NCI-H1417 treated with DMSO at 0.1 percent for 48 hours (cell line): ENCODE measurements at places on chromosomes 6 and 20.

DNA sequence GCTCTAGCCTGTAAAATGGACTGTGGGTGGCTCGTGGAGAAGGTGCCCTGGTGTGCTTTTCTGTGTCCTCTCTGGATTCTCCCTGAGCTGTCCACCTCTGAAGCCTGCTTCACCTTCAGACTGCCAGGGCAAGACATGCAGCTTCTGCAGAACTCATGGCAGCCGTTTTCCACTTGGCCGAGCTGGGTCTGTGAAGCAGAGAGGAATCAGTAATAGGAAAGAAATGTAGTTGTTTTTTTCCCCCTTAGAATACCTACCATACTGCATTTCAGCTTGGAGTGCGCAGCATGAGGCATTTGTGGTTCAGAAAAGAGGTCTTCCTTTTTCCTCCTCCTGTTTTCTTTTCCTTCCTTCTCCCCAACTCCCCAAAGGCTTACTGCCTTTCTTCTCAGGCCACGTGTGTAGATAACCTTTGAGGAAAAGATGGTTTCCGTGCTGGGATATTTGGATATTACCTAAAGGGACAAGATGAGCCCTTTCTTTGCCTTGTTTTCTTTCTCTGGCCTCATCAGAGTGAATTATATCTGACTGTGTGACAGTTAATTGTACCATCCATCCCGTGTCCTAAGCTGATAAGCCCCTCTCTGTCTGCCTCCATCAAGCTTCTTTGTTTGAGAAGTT is 39.4 kb downstream of the RREB1 start:
- no peak for DNase-seq

DNA sequence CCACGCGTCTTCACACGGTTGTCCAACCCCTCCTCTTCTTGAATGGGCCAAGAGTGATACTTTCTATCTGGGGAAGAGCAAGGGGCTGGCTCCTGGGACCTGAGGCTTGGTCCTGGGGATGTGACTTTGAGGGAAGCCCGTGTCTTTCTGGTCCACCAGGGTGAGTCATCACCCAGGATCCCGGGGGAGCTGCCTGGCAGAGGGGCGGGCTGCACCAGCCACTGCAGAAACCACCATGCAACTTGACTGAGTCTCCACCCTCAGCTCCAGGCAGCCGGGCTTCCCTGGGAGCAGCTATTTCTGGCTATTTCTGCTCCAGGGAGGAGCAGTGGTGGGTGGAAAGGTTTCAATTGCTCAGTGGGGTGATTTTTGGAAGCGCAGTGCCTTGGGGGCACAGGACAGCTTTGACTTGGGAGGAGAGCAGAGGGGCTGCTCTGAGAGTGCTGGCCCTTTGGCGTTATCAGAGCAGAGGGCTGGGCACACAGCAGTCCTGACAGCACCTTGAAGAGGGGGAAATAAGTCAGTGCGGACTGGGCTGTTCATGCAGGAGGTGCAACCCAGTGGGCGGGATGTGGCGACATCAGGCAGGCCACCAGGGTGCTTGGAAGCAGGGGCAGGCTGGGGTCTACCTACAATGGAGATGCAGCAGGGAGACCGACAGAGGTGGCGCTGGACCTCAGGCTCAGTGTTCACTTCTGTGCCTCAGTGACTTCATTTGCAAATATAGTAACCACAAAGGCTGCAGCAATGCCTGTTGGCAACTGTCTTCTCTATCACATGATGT is 45.1 kb upstream of the FAM83D start:
- no peak for DNase-seq

- no peak for DNase-seq
These were observed 81.0 kb downstream of the ATRN start for GRCh38 chr20:3551681-3552434.

DNA sequence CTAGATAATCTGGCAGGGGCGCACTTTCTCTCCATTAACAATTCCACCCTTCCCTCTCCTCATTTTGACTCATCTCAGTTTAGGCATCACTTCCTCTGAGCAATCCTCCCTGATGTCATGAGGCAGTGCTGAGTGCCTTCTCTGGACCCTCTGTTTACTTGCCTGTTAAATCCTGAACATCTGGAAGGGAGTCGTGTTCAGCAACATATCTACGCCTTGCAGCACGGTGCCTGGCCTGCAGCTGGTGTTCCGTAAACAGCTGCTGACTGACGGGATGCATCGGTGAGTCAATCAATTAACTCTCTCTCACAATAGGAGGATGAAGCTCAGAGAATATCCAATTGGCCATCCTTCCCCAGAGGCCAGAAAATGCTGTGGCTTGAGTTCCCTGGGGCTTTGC is 613.5 kb downstream of the PTPRT start:
- DNase-seq: no peak

- DNase-seq: no peak
These were observed 648.0 kb upstream of the GJE1 start for GRCh38 chr6:141484711-141485110.

GRCh38 chr6:24924580-24925356 is 11.0 kb downstream of the RIPOR2 start:
- no peak for DNase-seq

- DNase-seq: no peak
These were observed 1.1 kb downstream of the SLPI start for GRCh38 chr20:45253261-45253660.

GRCh38 chr6:46484081-46484820 is 7.0 kb downstream of the RCAN2 start:
- DNase-seq: no peak

DNA sequence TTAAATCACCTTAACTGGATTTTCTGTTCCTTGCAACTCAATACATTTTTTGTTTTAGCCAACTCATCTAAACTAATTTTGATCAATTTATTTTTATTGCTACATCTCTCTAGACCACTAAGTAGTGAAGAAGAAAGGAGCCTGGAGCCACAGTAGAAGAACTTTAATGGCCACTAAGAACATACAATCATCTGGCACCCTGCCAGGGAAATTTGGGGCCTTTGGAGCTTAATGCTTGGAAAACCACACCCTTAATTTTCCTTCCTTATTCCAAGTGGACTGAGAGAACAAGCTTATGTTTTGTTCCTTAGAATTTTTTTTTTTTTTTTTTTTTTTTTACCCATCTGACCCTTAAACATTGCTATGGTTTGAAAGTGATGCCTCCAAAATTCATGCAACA is 12.0 kb upstream of the GMDS start:
- no peak for DNase-seq

DNA sequence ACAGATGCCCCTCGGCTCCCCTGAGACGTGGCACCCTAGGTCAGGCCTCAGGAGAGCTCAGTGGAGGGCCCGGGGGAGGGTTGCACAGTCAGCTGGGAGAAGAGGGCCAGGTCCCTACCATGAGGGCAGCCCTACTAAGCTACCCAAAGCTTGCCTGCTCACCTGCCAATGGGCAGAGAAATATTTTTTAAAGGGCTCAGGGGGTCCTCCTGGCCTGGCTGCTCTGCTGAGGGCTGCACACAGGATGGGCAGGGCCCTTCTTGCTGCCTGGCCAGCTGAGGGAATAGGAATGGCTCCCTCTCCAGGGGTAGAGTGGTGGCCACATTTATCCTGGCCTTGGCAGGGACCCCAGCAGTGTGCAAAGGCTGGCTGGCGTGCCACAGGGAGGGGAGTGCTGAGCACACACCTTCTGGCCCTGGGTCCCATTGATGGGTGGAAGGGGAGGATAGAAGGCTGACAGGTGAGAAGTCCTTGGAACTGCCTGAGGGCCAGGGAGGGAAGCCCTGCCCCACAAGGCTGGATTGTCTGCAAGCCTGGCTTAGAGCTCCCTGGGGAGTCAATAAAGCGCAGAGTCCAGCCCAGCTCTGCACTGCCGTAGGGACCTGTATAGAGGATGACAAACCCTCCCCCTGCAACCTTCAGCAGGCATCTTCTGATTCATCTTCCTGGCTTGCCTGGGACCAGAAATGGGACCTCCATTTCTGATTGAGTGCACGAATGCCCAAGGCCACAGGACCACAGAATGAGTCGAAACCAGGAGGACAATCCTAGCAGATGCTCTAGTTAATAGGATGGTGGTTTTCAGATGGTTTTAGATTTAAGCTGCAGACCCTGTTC is 62.1 kb downstream of the NOL4L start:
- no peak for DNase-seq

- no peak for DNase-seq
These were observed 12.0 kb downstream of the KCNK5 start for GRCh38 chr6:39217177-39217864.

DNA sequence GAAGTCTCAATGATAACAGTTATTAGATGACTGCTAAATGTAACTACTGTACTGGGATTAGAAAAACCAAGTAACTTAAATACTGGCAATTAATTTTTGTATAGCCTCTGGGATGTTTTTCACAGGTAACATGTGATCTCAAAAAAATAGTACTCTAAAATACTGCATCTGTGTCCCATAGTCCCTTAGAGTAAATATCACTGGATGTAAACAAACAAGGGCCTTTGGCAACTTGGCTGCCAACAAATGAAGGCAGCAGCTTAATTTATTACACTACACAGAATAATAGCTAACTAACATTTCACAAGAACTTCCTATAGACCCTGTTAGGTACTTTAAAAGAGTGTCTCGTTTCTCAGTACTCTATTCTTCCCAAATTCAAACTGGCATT is 14.0 kb downstream of the ARHGAP18 start:
- DNase-seq: no peak

DNA sequence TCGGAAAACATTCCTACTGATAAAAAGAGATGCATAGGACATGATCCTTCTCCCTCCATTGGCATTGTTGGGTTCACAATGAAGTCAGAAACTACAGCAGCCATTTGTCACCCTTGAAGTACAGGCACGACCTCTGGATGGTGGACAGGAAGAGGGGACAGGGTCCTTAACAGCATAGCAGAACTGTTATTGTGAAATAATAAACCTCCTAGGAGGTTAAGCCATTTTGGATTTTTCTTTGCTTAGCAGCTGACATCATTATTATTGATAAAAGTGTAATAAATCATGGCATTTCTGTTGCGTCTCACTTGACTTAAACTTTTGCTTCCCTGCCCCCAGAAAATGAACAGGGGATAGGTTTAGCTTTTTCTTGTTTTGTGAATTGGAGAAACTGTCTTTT is 134.3 kb upstream of the SASH1 start:
- no peak for DNase-seq

GRCh38 chr6:137982418-137983189 is 115.5 kb downstream of the TNFAIP3 start:
- no peak for DNase-seq

- no peak for DNase-seq
These were observed 4.9 kb downstream of the TAGAP start for GRCh38 chr6:159039885-159040258.

DNA sequence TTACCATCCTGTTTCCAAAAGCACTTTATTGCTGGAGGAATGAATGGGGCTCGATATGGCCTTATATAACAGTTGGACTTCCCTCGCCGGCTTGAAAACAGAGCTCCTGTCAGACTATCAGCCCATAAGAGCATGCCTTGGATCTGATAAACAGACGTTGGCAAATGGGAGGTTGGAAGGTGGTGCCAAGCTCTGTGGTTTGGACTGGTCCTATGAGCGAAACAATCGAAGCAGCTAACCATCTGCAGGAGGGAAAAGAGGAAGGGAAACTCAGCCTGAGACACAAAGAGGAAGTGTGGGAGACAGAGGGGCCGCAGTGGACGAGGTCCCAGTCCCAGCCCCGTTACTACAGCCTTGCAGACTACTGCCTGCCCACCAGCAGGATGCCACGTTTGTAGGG is 92.9 kb downstream of the TFAP2C start:
- no peak for DNase-seq

DNA sequence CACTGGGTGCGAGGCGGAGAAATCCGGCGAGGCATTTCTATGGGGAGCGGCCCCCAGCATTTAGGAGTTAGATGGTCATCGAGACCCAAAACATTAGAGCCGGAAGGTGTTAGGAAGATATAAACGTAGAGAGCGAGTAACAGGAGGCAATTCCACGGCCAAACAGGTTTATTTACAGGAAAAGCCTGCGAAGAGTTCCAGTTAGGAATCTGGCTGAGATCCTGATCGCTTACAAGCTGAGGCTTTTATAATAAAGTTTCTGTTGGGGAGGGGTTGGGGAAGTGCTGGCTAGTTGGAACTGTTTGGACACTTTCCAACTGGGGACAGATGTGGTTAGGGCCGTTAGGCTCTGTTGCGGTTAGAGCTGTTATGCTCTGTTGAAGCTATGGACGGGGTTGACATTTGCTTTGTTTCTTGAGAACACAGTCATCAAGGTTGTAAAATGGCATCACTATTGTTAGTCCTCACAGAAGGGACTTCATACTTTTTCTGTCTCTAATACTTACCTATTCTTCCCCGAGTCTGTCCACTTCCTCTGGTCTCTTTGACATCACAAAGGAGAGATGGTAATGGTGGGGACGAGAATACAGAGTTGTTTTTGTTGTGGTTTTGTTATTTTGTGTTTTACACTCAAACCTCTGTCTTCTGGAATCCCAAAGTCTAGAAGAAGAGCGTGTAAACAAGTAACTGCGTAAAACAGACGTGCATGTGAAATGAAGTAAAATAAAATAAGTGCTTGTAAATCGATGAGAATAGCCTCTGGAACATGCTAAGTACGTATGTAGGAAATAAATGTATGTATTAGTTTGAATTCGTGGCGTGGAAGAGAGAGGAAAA is 554 bp upstream of the ZSCAN31 start:
- no peak for DNase-seq

DNA sequence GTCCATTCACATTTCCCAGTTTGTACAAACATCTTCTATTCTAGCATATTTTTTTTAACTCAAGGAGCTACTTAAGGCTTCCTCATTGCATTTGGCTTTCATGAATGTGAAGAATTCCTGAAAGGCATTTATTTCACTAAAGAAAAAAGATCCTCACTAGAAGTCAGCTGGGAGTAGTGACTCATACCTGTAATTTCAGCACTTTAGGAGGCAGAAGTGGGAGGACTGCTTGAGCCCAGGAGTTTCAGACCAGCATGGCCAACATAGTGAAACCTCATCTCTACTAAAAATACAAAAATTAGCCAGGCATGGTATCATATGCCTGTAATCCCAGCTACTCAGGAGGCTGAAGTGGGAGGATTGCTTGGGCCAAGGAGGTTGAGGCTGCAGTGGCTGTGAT is 30.9 kb upstream of the XRN2 start:
- DNase-seq: no peak

DNA sequence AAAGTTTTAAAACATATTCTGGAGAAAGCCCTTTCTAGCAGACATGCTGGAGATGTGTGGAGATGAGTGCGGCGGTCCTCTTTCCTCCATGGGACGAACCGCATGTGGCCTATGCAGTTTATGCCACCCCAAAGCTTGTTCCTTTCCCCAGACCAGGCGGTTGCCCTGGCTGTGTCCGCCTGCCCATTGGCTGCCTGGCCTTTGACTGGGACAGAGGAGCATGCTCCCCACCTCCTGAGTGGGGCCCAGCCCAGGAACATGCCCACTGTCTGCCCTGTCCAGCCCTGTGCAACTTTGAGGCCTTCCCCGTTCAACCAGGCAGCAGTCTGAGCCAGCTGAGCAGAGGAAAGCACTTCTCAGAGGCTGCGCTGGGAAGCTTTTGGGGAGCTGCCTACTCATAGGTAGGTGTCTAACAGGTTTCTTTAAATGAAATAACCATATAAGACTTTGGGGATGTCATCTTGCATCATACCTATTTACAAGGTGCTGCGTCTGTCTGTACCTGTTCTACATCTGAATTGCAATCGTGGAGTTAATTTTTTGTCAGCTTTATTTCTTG is 20.6 kb downstream of the FOXC1 start:
- DNase-seq: no peak

- no peak for DNase-seq
These were observed 60.0 kb downstream of the PTPN1 start for GRCh38 chr20:50569864-50570836.
